ENCODE measurements at places on chromosomes 12 and 14. TPM values are rescaled to one million over a fixed set of nuclear protein-coding genes. Genes with fewer than 3 reads are reported as not detected.

GRCh38 chr12:34398706-34399630 is 376.7 kb downstream of the ALG10 start:
- peak; percentile 0 for DNase-seq

Gene CCDC38
- not detected for total RNA-seq

Gene KRT81
- not detected for total RNA-seq

GRCh38 chr14:68775614-68776126 is 17.2 kb downstream of the ZFP36L1 start:
- no peak for DNase-seq

Gene SLC2A13
- total RNA-seq = 98.6 TPM

DNA sequence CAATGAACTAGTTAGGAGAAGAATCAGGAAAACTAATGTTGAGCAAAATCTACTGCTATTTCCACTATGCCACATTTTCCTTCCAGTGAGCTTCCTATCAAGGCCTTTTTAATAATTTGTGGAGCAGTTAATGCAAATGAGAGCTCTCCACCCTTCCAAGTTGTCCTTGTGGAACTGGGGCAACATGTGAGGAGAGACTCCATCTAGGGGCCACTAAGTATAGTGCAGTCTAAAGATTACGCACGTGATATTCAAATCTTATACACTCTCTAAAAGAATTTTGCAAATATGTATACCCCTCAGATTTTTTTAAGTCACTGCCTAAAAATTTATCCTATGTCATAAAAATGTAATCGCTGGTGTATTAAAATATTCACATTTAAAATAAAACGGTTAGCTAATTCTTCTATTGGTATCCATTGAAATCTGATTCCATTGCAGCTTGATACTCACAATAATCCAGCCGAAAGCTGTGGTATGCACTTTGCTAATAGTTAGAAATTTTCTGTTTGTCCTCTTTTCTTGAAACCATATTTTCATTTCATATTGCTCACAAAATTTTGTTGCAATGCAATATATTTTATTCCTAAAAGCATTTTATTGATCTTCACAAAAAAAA is 100.1 kb downstream of the PAH start:
- peak; percentile 16 for DNase-seq

- peak; percentile 16 for DNase-seq
Observed at GRCh38 chr12:55073043-55074022, 52.9 kb upstream of the OR9K2 start.

DNA sequence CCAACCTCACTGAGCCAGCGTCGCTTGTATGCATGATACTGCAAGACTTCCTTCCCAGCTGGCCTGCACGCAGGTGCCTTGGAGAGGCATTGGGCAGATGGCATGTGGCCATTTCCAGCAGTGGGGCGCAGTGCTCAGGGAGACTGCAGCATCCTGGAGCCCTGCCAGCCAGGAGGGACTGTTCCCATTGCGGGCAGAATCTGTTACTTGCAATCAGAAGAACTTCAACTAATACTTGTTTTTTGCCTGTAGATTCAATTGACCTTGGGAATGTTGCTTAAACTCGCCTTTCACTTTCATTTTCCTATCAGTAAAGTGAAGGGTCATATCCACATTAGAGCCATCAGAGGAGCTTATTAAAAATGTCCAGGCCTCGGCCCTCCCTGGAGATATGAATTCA is 29.8 kb downstream of the ANKRD9 start:
- no peak for DNase-seq

Gene INSM2
- not detected for total RNA-seq

DNA sequence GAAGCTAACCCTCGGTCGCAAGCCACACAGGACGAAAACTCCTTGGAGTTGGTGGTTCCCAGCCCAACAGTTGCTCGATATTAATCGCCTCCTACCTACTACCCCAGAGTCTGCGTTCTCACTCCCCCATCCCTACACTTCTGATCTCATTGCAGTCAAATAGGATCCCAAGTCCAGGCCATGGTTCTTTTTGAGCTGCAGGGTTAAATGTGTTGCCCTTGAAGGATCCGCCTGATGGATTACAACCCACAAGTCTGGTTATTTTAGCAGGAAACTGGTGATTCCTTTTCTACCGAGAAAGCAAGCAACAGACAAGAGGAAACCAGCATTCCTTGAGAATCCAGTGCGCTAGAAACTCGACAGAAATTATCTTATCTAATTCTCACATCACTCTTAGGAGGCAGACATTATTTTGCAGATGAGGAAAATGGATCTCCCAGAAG is 785 bp upstream of the NIN start:
- no peak for DNase-seq

Gene CBX5
- 83.2 TPM for total RNA-seq

Gene STAC3
- total RNA-seq = 1.6 TPM

Gene DTD2
- 67.3 TPM for total RNA-seq

- DNase-seq = no peak
Observed at GRCh38 chr12:127429551-127430285, 837.3 kb upstream of the TMEM132C start.

- DNase-seq = no peak
Observed at GRCh38 chr12:48040354-48040753, 36.1 kb upstream of the COL2A1 start.

DNA sequence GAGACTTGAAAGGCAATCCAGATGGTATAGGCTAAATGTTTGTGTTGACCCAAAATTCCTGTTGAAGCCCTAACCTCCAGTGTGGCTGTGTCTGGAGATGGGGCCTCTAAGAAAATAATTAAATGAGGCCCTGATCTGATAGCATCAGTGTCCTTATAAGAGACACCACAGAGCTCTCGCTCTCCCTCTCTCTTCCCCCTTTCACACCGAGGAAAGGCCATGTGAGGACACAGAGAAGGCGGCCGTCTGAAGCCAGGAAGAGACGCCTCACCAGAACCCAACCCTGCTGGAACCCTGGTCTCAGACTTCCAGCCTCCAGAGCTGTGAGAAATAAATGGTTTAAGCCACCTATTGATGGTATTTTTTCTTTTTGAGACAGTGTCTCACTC is 87.5 kb downstream of the SCARB1 start:
- no peak for DNase-seq

DNA sequence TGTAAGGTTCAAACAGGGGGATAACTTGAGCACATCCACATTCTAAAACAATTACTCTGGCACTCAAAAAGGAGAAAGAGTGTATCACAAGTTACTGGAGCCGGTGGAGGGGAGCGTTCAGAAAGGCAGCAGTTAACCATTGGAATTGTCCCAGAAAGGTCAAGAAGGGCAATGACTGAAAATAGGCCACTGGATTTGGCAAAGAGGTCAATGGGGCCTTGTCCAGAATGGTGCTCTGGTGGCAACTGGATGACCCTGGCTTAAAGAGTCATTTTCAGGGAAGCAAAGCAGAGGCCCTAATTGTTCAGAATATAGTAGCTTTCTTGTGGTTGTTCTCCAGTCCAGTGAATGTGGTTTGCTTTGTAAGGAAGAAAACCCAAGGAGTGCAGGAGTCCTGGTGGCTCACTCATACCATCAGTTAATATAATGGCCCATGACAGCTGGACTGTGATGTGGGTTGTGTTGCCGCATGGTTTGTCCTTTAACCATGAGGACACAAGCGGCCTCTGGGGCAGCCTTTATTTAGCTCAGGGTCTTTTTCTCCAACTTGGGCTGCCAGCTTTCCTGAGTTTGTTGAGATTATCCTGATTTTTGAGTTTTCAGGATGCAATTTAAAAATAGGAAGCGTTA is 142.8 kb upstream of the PELI2 start:
- DNase-seq = no peak

DNA sequence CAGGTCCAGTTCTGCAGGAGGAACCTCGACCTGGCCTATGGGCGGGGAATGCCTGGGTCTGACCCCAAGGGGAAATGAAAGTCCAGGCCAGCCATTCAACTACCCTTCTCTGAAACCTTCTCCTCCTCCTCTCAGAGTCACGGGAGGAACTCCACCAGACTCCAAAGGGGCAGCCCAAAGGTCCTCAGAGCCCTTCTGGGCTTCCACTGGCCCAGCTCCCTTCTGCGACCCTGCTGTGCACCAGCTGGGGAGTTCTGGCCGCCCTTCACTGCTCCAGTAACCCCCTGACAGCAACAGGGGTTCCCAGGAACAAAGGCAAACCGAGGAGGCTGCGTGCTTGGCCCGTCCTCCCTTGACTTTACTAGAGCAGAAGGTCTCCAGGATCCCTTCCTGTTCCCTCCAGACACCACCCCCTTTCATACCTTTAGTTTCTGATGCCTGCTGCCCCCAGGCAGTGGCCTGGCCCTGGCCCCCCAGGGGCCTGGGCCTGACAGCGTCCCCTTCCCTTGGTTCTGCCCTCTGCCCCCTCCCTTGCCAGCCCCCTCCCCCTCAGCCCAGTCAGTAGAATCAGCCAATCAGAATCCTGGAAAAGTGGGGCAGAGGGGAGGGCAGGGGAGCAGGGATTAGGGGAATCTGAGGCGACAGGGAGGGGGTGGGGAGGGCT is 850 bp upstream of the ZNF385A start:
- no peak for DNase-seq

Gene ATXN2
- 79.1 TPM for total RNA-seq

Gene ADSS1
- 1.6 TPM for total RNA-seq

Gene SERPINA1
- 1.6 TPM for total RNA-seq

All from frontal cortex (tissue), 4 donors.